ENCODE measurements at places on chromosomes 2 and 18. TPM values are rescaled to one million over a fixed set of nuclear protein-coding genes. Genes with fewer than 3 reads are reported as not detected.

DNA sequence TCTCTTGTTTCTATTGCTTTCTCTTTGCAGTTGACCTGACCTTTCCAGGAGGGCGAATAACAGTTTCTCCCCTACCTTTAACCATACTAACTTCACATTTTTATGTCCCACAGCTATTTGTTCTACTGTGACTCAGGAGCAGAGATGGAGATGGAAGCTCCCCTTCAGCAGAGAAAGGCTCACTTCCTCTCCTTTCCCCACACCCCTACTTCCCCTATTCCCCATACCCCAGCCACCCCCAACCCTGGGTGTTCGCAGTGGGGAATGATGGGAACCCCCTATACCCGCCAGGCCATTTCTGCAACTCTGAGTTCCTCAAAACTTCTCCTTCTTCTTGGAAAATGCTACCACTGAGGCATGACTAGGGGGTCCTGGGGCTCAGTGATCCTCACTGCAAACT lies 285.4 kb upstream of the MGAT5 start:
- H3K4me1 ChIP-seq, result no peaks in the 10 kb centered on the region
- H3K27ac ChIP-seq, result no peak overlapping the region
- H3K36me3 ChIP-seq, result no peaks in the 10 kb centered on the region
- H3K4me3 ChIP-seq, result no peak overlapping the region

- H3K4me1 ChIP-seq, result no peaks in the 10 kb centered on the region
- peaks cover 77% of the 10 kb centered on the region for H3K27me3 ChIP-seq
- H3K27ac ChIP-seq, result no peak overlapping the region
- H3K36me3 ChIP-seq, result no peaks in the 10 kb centered on the region
These were observed 279.8 kb downstream of the NAPG start for GRCh38 chr18:10805587-10806118.

DNA sequence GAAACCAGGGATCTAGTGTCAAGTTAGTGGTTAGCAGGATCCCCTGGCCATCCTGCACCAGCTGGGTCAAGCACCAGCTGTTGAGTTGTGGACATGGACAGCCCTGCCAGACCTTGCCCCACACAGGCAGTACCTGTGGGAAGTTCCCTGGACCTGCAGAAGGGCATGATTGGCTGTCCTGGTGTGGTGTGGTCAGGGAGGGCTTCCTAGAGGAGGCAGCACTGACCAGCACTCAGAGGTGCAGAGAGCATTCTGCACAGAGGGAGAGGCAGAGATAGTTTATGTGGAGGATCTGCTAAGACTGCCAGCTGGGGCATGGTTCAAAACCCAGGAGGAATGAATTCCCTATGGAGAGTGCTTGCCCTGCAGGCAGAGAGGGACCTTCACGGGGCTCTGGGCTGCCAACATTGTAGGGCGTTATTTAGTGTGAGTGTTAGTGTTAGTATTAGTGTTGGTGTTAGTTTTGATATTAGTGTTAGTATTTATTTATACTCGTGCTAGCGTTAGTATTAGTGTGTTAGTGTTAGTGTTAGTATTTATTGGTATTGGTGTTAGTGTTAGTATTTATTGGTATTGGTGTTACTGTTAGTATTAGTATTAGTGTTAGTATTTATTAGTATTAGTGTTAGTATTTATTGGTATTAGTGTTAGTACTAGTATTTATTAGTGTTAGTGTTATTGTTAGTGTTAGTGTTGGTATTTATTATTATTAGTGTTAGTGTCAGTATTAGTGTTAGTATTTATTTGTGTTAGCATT lies 31.9 kb downstream of the TWIST2 start:
- no peaks in the 10 kb centered on the region for H3K36me3 ChIP-seq
- H3K4me1 ChIP-seq, result no peaks in the 10 kb centered on the region
- H3K4me3 ChIP-seq, result no peak overlapping the region
- H3K27me3 ChIP-seq, result peaks cover 61% of the 10 kb centered on the region

GRCh38 chr2:98769784-98770183 lies 38.9 kb upstream of the MGAT4A start:
- H3K4me1 ChIP-seq, result peaks cover 34% of the 10 kb centered on the region
- no peaks in the 10 kb centered on the region for H3K36me3 ChIP-seq
- no peaks in the 10 kb centered on the region for H3K27me3 ChIP-seq
- H3K4me3 ChIP-seq, result no peak overlapping the region

GRCh38 chr2:165161510-165161909 lies 42.3 kb downstream of the SCN3A start:
- H3K36me3 ChIP-seq, result no peaks in the 10 kb centered on the region
- no peaks in the 10 kb centered on the region for H3K27me3 ChIP-seq
- no peaks in the 10 kb centered on the region for H3K4me1 ChIP-seq
- H3K27ac ChIP-seq, result no peak overlapping the region
- no peak for DNase-seq
- H3K4me3 ChIP-seq, result no peak overlapping the region

Gene MC5R
- total RNA-seq, result not detected

Gene CABYR
- 32.4 TPM for total RNA-seq
